ENCODE measurements at places on chromosomes 12 and 14.

- DNase-seq, result no peak
Measured at GRCh38 chr12:4809013-4809448, 88.8 kb downstream of the GALNT8 start.

DNA sequence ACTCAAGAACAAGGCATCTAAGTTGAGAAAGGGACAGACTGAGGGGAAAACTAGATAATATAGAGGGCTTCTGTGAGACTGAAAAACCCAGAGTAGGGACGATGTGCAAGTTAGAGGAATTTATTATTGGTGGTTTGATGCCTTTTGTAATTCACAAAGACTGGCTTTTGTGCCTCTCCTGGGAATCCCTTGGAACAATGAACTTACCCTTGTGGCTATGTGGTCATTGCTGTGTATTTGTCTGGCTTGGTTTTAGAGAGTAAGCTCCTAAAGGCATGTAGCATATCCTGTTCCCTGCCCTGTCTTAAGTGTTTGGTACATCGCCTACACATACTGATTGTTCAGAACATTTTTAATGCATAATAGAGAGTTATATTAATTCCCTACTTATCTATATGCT lies 26.6 kb downstream of the DCN start:
- DNase-seq, result no peak

DNA sequence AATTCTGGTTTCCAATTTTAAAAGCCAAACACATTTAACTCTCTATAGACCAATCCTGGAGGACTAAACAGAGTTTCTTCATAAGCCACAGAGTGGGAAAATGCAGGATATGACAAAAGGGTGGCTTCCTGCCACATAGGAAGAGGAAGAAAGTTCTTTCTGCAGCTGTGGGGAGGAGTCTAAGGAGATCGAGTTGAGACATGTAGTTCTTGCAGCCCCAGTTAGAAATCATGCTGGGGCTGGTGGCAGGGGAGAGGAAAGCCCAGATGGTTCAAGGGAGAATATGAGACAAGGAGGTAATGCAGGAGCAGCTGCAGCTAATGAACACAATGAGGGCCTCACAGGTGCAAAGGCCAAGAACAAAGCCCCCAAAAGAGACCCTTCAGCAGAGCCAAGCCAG lies 85.0 kb upstream of the ARID2 start:
- no peak for DNase-seq

DNA sequence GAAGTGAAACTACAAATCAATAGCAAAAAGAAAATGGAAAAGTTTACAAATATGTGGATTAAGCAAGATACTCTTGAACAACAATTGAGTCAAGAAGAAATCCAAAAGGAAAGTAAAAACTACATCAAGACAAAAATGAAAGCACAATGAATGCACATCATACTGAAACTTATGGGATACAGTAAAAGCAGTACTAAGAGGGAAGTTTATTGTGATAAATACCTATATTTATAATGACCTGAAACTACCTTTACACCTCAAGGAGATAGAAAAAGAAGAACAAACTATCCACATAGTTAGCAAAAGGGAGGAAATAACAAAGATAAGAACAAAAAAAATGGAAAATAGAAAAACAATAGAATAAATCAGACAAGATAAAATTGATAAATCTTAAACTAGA lies 375.0 kb downstream of the TRHDE start:
- DNase-seq, result no peak

- DNase-seq, result no peak
Measured at GRCh38 chr14:68325267-68325807, 467.5 kb downstream of the ZFP36L1 start.

GRCh38 chr12:123064885-123065619 lies 84.6 kb downstream of the ARL6IP4 start:
- no peak for DNase-seq

Data from left renal pelvis (tissue), 4 donors.